ENCODE measurements at places on chromosomes 4 and X.
A peak's percentile ranks its signal among the peaks of the same experiment; 100 is the strongest.

DNA sequence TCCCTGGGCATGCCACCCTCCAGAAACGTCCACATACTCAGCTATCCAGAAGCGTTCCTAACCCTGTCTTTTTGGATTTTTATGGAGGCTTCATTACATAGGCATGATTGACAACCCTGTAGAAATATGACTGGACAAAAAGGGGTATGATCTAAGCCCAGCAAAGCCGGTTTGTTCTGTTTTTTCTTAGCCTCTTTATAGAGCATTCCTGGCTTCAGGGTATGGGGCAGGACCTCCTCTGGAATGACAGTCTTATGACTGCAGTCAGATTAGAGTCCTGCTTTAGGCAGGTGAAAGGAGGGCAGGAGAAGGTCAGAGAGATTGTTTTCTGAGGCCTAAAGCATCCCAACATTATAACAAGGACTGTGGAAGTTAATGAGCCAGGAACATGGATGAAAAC is 137.4 kb downstream of the DCLK2 start:
- peaks cover 3% of the 10 kb centered on the region for H3K4me1 ChIP-seq
- no peak overlapping the region for H3K27ac ChIP-seq
- H3K36me3 ChIP-seq = no peaks in the 10 kb centered on the region

DNA sequence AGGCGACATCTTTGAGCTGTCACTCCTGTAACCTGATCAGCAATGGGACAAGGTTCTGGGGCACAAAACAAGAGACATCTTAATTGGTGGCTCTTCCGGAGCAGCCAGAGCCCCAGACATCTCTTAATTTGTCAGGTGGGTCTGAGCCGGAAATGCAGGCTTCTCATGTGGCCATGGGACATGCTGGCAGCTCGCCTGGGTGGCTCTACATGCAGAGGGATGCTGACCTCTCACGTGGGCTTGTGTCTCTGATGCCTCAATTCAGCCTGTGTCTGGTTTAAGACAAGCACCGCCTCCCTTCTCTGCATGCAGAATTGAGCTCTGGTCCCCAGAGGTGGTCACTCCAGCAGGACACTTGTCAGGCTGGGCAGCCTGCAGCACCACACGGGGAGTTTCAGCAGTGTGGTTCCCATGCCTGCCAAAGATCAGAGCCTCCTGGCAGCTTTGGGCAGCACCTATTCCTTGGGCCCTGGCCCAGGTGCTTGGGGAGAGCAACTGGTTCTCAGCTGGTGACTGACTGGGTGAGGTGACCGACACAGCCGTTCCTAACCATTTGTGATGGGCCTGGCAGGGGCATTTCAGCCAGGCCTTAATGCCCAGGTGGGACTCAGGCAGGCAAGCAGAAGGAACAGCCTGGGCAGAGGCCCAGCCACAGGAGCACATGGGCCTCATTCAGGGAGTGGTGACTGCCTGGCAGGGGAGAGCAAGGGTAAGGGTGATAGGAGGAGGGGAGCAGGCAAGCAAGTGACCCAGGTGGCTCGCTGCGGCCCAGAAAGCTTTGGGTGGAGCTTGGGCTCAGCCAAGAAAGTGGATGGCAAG is 53.4 kb downstream of the HMX1 start:
- H3K27ac ChIP-seq = no peak overlapping the region
- no peaks in the 10 kb centered on the region for H3K27me3 ChIP-seq
- H3K4me3 ChIP-seq = no peak overlapping the region
- no peak for DNase-seq
- H3K4me1 ChIP-seq = no peaks in the 10 kb centered on the region

- H3K4me3 ChIP-seq = no peak overlapping the region
- H3K27ac ChIP-seq = no peak overlapping the region
- peaks cover 58% of the 10 kb centered on the region for H3K27me3 ChIP-seq
Observed at GRCh38 chr4:8157496-8157895, 1.1 kb downstream of the ABLIM2 start.

DNA sequence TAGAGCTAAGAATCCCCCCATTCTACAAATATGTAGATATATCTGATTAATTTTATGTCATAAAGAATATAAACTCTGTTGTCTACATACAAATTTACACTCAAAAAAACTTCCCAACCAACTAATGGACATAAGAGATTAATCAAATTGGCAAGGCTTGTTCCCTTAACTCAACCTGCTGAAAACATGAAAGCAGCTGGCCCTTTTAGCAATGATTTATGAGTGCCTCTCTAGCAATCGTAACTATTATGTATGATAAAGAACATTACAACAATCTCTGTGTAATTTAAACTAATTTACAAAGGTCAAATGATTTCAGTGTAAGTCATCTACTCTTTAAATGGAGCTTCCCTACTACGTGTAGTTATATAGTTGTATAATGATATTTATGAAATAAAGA is 83.1 kb upstream of the FTHL17 start:
- H3K4me1 ChIP-seq = no peaks in the 10 kb centered on the region
- H3K4me3 ChIP-seq = no peak overlapping the region
- no peak overlapping the region for H3K27ac ChIP-seq
- no peak for DNase-seq
- no peaks in the 10 kb centered on the region for H3K27me3 ChIP-seq

DNA sequence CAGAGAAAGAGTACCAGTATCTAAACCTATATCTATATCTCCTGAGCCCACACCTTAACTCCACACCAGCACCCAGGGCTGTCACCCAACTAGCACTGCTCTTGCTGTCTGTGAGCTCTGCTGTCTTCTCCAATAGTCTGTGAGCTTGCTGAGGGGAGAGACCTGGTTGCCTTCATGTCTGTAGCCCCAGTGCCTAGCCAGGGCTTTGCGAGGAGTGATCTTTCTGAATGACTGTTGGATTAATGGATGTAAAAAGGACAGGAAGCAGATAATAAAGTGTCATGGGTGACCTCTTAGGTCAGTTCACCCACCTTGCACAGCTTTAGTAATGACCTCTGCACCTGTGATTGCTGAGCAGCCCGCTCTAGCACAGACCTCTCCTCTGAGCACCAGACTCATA is 30.5 kb downstream of the CNGA2 start:
- no peak overlapping the region for H3K27ac ChIP-seq
- H3K27me3 ChIP-seq = no peaks in the 10 kb centered on the region
- H3K36me3 ChIP-seq = no peaks in the 10 kb centered on the region
- no peaks in the 10 kb centered on the region for H3K4me1 ChIP-seq
- DNase-seq = no peak
- no peak overlapping the region for H3K4me3 ChIP-seq

GRCh38 chr4:7872264-7872771 is 67.3 kb downstream of the AFAP1 start:
- DNase-seq = no peak
- no peak overlapping the region for H3K27ac ChIP-seq
- H3K4me1 ChIP-seq = no peaks in the 10 kb centered on the region
- no peaks in the 10 kb centered on the region for H3K27me3 ChIP-seq
- no peaks in the 10 kb centered on the region for H3K36me3 ChIP-seq

- H3K36me3 ChIP-seq = peaks cover 8% of the 10 kb centered on the region
- H3K4me3 ChIP-seq = no peak overlapping the region
- no peak overlapping the region for H3K27ac ChIP-seq
- DNase-seq = no peak
- H3K4me1 ChIP-seq = peaks cover 7% of the 10 kb centered on the region
Observed at GRCh38 chrX:15683193-15683592, 18.6 kb upstream of the CLTRN start.

DNA sequence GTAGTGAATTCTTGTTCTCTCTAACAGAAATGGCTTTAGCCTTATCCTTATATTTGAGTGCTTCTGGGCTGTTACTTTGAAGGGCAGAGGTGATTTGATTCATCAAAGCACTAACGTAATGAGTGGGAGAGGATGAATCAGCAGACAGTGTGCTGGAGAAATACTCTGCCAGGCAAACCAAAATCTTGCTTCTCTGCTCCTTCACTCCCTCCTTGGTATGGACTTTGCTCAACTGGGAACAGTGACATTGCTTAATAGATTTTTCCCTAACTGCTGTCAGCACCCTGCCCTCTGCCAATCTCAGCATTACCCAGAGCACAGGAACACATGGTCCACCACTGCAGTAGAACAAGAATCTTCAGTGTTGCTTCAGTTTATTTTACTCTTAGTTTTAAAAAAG is 56.0 kb downstream of the PDLIM5 start:
- H3K27me3 ChIP-seq = no peaks in the 10 kb centered on the region
- no peak overlapping the region for H3K4me3 ChIP-seq
- no peak for DNase-seq
- no peaks in the 10 kb centered on the region for H3K36me3 ChIP-seq
- no peak overlapping the region for H3K27ac ChIP-seq

DNA sequence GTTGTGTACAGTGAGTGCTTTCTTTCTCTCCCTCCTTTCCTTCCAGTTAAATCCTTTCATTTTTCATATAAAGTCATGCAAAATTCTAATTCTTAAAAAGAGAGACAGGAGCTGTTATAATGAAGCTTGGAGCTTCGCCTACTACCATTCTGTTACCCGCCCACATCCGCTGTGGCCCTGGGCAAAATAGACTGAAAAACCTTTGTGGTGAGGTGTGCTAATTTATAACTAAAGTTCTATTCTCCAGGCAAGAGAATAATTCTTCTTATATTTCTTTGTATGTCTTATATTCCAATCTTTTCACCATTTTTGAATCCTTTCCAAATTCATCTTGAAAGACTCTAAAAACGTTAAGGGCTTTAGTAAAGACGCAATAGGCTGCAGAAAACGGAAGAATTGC is 7.0 kb downstream of the QRFPR start:
- H3K4me3 ChIP-seq = no peak overlapping the region
- DNase-seq = no peak
- no peak overlapping the region for H3K27ac ChIP-seq
- peaks cover 38% of the 10 kb centered on the region for H3K27me3 ChIP-seq

DNA sequence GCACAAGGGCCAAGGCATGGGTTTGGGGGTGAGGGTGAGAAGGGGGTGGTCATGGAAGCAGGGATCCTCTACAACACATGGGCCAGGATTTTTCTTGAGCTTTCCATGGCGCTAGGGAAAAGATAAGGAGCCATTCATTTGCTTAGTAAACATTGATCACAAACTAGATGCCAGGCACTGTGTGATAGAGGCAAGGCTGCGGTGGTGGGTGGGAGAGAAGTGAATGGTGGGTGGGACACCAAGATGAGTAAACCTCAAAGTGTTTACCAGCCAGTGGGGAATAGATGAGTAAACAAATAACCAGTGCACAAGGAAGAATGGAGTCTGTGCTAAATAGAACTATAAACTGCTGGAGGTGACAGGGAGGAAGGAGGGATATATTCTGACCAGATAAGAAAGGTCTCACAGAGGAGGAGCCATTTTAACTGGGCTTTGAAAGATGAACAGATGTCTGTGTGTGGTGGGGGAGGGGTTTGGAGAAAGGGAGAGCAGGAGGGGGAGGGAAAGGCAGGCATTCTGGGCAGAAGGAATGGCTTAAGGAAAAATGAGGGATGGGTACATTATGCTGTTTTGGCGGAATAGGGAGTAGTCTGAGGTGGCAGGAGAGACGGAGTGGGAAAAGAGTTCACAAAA is 48.0 kb upstream of the LAS1L start:
- H3K27me3 ChIP-seq = no peaks in the 10 kb centered on the region
- H3K4me1 ChIP-seq = peaks cover 7% of the 10 kb centered on the region
- no peak for DNase-seq
- H3K36me3 ChIP-seq = no peaks in the 10 kb centered on the region

DNA sequence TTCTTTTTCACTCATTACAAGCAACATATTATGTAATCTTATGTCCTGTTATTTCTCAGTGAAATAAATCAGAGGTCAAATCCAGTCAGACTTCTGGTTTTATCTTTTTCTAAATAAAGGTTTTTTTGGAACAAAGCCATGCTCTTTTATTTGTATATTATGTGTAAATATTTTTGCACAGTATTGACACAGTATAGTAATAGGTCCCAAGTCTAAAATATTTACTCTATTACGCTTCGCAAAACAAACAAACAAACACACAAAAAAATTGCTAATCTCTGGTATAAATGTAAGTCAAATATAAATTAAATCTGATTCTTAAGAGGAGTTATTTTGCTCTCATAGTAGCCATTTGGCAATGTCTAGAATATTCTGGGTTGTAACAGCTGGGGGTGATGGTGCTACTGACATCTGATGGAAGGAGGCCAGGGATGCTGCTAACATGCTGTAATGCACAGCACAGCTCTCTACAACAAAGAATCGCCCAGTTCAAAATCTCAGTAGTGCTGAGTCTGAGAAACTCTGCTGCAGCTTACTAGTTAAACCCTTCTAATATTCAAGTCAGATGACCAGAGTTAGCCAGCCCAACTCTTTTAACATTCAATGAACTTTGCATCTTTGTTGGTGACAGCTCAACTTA is 602.1 kb downstream of the RAB28 start:
- H3K36me3 ChIP-seq = no peaks in the 10 kb centered on the region
- H3K27me3 ChIP-seq = no peaks in the 10 kb centered on the region
- no peak overlapping the region for H3K4me3 ChIP-seq
- no peaks in the 10 kb centered on the region for H3K4me1 ChIP-seq
- no peak for DNase-seq

DNA sequence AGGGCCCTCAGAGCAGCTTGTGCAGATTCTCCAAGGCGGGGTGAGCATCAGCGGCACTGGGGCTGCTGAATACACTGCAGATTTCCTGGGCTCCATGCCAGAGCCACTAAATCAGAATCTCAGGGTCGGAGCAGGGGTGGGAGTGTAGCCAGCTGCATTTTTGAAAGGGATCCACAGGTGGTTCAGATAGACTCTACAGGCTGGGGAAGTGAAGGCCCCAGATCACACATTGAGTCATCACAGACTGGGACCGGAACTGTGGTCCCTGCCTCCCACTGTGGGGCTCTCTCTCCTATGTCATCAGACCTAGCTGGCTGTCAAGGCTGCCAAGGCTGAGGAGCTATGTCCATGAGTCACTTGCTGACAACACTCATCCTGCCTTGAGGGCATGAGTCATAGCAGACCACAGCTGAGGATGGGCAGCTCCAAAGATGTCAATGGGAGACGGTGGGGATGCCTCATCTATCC is 162.3 kb upstream of the MAMLD1 start:
- H3K36me3 ChIP-seq = no peaks in the 10 kb centered on the region
- H3K4me1 ChIP-seq = no peaks in the 10 kb centered on the region
- DNase-seq = peak; percentile 91
- no peaks in the 10 kb centered on the region for H3K27me3 ChIP-seq
- no peak overlapping the region for H3K27ac ChIP-seq

DNA sequence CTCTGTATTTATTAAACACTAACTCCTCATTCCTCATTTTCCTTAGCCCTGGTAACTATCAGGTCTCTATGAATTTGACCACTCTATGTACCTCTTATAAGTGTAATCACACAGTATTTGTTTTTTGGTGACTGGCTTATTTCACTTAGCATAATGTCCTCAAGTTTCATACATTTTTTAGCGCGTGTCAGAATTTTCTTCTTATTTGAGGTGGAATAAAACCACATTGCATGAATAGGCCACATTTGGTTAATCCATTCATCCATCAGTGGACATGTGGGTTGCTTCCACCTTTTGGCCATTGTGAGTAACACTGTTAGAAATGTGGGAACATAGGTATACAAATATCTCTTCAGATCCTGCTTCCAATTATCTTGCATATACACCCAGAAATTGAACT is 341.2 kb upstream of the BOD1L1 start:
- H3K27ac ChIP-seq = no peak overlapping the region
- H3K36me3 ChIP-seq = no peaks in the 10 kb centered on the region
- no peak overlapping the region for H3K4me3 ChIP-seq
- no peaks in the 10 kb centered on the region for H3K27me3 ChIP-seq
- DNase-seq = no peak
- H3K4me1 ChIP-seq = no peaks in the 10 kb centered on the region

GRCh38 chr4:98521486-98521885 is 136.9 kb downstream of the TSPAN5 start:
- no peak overlapping the region for H3K4me3 ChIP-seq
- DNase-seq = no peak
- no peaks in the 10 kb centered on the region for H3K27me3 ChIP-seq
- no peaks in the 10 kb centered on the region for H3K36me3 ChIP-seq

- no peak for DNase-seq
- no peaks in the 10 kb centered on the region for H3K36me3 ChIP-seq
- no peak overlapping the region for H3K4me3 ChIP-seq
- no peaks in the 10 kb centered on the region for H3K4me1 ChIP-seq
- H3K27ac ChIP-seq = no peak overlapping the region
- no peaks in the 10 kb centered on the region for H3K27me3 ChIP-seq
Observed at GRCh38 chr4:73376976-73377375, 27.1 kb upstream of the ALB start.
